ENCODE measurements at places on chromosomes 11 and 22.

DNA sequence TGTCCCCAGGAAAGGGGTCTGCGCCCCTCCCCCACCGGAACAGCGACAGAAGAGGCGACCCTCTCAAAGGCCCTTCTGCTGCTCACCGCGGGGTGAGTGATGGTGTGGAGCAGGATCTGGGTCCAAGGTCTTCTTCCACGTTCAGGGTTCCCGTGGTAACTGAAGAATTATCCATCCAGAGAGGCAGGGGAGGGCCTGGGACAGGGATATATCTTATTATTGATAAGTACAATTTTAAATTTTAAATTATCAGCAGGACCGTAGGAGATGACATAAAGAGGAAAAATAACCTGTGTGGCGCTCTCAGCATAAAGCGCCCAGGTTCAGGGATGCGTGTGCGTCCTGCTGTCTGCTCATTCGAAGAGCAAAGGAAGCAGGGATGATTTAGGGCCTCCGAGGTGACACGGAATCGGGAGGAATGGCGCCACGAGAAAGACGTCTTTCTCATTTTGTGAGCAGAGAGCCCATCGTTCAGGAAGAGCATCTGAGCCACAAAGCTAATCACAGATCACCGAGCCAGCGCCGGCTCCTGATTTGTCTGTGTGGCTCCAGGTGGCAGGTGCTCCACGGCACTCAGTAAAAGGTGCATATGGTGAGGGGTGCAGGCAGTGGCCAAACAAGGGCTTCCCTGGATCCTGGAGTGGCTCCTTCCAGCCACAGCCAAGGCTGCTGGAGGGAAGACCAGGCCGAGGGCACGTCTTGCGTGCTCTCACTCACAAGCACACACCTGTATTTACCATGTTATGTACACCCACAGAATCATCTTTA, 19.3 kb downstream of the KRTAP5-5 start:
- DNase-seq, result no peak

DNA sequence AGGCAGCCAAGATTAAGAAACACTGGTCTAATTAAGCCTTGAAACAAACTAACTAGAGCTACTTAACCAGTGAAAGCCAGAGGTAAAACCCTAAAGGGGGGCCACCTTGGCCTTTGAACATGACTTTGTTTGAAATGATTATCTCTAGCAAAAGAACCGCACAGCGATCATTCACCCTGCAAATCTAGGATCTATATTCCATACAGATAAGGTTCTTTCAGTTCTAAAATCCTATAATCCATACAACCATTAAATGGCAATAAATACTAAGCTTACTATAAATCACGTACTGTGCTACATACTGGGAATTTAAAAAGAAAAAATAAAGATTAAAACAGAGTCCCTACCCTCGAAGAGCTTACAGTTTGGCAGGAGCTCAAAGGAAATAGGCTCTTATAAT, 40.6 kb downstream of the RBFOX2 start:
- no peak for DNase-seq

DNA sequence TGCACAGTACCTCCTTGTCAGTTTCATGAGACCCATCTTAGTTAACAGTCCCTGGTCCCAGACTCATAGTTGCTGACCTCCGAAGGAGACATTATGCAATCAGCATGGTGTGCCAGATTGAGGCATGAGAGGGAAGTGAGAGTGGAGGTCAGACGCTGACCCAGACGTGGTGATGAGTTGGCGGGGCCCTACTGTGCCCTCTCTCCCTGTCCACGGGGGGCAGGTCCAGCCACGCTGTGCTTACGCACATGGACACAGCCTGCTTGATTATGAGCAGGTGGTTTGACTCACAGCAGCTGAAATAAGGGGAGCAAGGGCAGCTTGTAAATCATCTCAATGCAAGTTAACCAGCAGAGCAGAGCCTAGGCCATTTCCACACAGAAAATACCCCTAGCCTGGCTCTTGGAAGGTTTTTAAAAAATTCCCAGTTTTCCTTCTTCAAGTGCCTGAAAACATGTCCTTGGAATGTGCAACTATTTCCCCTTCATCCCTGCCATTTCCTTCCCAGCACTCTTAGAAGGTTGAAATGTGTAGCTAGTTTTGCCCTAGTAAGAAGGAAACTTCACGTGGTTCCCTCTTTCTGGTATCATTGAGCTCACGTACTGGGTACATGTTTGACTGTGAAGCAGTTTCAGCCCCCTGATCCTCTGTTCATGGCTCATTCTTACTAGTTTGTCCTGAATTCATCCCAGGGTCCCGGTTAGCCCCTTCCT, 122.6 kb upstream of the SORL1-AS1 start:
- DNase-seq, result no peak

DNA sequence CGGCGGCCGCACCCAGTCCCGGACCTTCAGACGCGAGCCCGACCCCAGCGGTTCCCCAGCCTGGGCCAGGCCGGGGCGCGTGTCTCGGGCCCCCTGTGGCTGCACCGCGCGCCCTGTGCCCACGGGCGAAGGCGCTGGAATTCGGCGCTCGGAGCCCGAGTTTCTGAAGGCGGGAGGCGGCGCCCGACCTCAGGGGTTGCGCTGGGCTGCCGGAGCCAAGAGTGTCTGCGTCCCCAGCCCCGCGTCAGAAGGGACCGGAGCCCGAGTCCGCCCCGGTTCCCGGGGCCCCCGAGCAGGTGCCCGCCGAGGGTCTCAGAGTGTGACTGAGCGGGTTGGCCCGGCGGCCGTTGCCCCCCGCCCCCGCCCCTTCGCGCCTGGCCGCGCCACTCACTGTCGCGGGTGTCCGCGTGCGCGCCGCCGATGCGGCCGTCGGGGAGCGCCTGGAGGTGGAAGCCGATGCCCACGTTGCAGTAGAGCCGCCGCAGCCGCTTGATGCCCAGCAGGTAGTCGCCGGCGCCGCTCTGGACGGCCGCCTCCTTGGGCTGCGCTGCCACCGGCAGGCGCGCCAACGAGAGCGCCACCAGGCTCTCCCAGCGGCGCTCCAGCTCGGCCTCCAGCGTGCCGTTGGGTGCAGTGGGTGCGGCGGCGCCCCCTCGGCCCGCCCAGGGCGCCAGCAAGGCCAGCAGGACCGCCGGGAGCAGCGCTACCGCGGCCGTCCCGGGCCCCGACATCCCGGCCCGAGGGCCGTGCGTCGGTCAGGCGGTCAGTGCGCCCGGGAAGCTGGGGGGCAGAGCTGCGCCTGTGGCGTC, 583 bp downstream of the FGF4 start:
- no peak for DNase-seq

DNA sequence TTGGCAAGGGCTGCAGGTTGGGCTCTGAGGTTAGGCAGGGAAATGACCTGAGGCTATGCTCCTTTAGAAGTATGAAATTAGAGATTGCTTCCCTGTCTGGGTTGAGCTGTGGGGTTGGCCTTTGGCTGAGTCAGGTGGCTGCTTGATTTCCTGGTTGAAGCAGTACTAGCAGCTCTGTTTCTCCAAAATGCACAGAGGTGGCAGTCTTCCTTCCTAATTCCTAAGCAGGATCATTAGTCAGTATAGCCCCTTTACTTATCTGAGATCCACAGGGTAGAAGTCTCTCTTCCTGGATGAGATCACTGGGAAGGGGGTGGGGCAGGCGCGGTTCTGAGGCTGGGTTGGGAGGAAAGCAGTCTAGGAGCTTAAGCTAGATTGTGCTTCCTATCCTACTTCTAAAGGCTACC, 1917.5 kb downstream of the LRRC4C start:
- DNase-seq, result no peak

- DNase-seq, result no peak
Measured at GRCh38 chr11:118227865-118228785, 3.3 kb upstream of the JAML start.

DNA sequence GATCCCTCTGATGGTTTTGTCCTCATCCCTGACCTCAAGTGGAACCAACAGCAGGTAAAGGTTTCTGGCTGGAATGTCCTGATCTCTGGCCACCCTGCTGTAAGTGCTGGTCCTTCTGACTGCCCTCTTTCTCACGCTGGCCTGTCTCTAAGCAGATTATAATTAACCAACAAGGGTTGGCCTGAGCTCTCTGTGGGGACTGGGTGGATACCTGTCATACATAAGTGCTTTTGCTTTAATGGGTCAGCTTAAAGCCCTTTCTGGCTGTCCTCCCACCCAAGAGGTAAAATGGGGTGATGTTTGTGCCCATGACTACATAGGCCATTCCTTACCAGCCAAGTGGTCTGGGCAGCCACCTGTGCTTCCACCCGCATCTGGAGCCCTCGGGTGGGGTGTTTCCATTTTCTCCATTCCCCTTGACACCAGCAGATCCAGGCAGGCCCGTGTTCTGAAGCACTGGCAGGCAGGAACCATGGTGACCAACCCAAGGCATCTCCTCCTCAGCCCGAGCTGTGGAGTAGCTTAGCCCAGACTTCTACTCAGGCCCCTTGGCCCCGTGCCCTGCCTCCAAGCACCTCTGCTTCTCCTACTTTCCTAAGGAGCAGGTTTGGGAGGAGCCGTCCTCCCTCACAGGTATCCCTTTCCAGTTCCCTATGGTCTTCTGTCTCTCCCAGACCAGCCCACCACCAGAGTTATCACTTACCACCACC, 17.0 kb upstream of the ST3GAL4 start:
- no peak for DNase-seq

DNA sequence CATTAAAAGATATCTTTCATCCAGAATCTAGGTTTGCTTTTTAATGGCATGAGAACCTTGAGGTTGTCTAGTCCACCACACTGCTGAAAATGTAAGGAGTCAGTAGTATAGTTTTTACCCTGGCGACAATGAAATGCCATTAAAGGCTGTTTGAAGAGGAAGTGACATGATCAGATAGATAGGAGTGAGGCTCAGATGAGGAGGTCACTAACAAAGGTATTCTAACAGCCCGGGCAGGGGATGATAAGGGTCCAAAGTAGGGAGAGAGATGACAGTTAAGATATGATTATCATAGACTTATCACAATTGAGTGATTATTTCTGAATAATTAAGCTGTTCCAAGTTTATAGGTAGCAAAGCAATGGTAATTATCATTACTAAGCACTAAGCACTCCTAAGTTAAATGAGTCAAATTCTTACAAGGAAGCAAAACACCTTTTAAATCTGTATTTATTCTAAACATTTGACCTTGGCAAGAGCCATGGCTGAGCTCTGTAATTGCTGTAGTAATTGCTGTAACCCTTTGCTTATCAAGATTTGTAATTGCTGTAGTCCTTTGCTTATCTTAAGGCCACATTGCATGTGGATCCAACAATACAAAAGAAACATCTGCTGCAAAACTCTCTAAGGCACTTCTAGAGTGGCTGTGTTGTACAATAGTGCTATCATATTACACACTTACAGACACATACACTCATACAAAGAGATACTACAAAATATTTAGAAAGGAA, 92.6 kb downstream of the ENTHD1 start:
- no peak for DNase-seq

Measured in activated CD8-positive, alpha-beta memory T cell treated with anti-CD3 and anti-CD28 coated beads for 4 hours (primary cell).